Activated CD8-positive, alpha-beta memory T cell treated with anti-CD3 and anti-CD28 coated beads, Interleukin-2, amount 10 ng/mL, durations not matched to agents 7 days and 5 days (primary cell): ENCODE measurements at places on chromosomes 1 and 21. TPM values are rescaled to one million over a fixed set of nuclear protein-coding genes. Genes with fewer than 3 reads are reported as not detected.
A peak's percentile ranks its signal among the peaks of the same experiment; 100 is the strongest.

GRCh38 chr1:151980287-151981177 lies 13.1 kb downstream of the S100A10 start:
- DNase-seq, result no peak
- H3K4me1 ChIP-seq, result peaks cover 38% of the 10 kb centered on the region
- H3K36me3 ChIP-seq, result peaks cover 52% of the 10 kb centered on the region
- H3K27me3 ChIP-seq, result peaks cover 7% of the 10 kb centered on the region
- H3K4me3 ChIP-seq, result no peak overlapping the region

GRCh38 chr21:36916718-36917117 lies 49.8 kb downstream of the HLCS start:
- no peak overlapping the region for H3K27ac ChIP-seq
- H3K27me3 ChIP-seq, result no peaks in the 10 kb centered on the region
- H3K36me3 ChIP-seq, result no peaks in the 10 kb centered on the region
- no peak overlapping the region for H3K4me3 ChIP-seq
- DNase-seq, result no peak

- no peak overlapping the region for H3K4me3 ChIP-seq
- no peak overlapping the region for H3K27ac ChIP-seq
- H3K36me3 ChIP-seq, result no peaks in the 10 kb centered on the region
- peak; percentile 18 for DNase-seq
These were observed 135.1 kb downstream of the RRAGC start for GRCh38 chr1:38724160-38725131.

DNA sequence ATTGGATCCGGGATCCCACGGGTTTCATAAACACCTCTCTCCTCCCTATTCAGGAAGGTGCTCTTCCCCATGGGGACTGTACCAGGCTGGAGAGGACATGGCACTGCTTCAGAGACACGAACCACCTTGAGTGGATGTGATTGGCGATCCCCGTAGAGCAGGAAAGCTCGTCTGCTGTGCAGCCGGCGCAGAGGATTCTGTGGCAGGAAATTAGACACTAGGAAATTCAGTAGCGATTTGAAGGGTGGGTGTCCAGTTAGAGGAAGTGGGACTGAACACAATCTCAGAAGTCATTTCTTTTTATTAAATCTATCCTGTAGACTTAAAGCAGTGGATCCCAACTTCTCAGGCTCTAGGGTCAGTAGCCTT lies 767 bp downstream of the PDIK1L start:
- DNase-seq, result no peak
- H3K4me1 ChIP-seq, result peaks cover 30% of the 10 kb centered on the region
- peak overlapping the region; percentile 94 for H3K27ac ChIP-seq
- H3K4me3 ChIP-seq, result peak overlapping the region; percentile 91

- no peak for DNase-seq
- no peak overlapping the region for H3K27ac ChIP-seq
- H3K4me3 ChIP-seq, result peak overlapping the region; percentile 39
- H3K4me1 ChIP-seq, result no peaks in the 10 kb centered on the region
- H3K36me3 ChIP-seq, result no peaks in the 10 kb centered on the region
These were observed 306.2 kb downstream of the TTLL7 start for GRCh38 chr1:83692524-83693381.

DNA sequence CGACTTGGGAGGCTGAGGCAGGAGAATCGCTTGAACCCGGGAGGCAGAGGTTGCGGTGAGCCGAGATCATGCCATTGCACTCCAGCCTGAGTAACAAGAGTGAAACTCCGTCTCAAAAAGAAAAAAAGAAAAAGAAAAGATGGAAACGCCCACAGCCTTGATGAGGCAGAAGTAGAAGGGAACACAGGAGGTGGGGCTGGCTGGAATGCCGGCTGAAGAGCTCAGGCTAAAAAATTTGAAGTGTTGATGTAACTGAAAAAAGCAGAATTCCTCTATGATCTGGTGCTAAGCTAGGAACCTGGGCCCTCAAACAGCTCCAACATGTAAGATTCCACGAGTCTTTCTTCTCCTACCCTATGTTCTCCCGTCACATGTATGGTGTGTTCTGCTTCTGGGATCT lies 53.6 kb downstream of the SLC66A1 start:
- DNase-seq, result no peak
- peaks cover 7% of the 10 kb centered on the region for H3K4me1 ChIP-seq
- no peak overlapping the region for H3K4me3 ChIP-seq
- no peaks in the 10 kb centered on the region for H3K27me3 ChIP-seq

- peaks cover 3% of the 10 kb centered on the region for H3K27me3 ChIP-seq
- no peak overlapping the region for H3K4me3 ChIP-seq
- DNase-seq, result no peak
- H3K4me1 ChIP-seq, result no peaks in the 10 kb centered on the region
- no peaks in the 10 kb centered on the region for H3K36me3 ChIP-seq
These were observed 43.7 kb upstream of the KANK4 start for GRCh38 chr1:62362926-62363325.

DNA sequence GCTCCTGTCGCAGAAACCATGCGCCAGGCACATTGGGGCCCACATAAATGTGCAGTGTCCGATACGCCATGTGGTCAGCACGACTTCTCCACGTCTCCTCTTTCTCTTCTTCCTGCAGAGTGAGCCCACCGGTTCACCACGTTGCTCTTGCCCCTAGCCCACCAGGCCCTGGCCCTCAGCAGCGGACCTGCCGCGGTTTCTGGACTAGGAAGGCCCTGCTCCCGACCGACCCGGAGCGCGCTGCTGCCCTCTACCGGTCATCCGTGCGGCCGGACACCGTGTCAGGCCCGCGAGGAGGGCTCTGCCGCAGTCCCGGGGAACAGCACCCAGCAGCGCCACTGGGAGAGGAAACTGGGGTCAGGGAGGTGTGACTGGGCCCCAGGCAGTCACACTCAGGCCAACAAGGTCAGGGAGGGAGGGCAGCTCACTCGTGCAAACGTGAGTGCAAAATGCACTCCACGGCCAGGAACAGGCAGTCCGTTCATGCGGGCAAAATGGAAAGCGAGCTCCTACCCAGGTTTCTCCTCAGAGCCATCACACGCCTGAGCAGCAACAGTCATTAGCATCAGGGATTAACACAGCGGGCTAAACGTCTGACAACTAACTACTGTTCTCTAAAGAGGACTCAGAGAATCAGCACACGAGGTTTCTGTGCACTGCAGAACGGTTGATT lies 13.7 kb downstream of the TLR5 start:
- no peak overlapping the region for H3K27ac ChIP-seq
- DNase-seq, result peak; percentile 64
- peaks cover 23% of the 10 kb centered on the region for H3K4me1 ChIP-seq
- peaks cover 40% of the 10 kb centered on the region for H3K27me3 ChIP-seq
- no peak overlapping the region for H3K4me3 ChIP-seq
- no peaks in the 10 kb centered on the region for H3K36me3 ChIP-seq

GRCh38 chr1:108893141-108893530 lies 16.4 kb downstream of the GPSM2 start:
- H3K4me3 ChIP-seq, result no peak overlapping the region
- no peak for DNase-seq
- H3K27ac ChIP-seq, result no peak overlapping the region

- H3K36me3 ChIP-seq, result no peaks in the 10 kb centered on the region
- peaks cover 36% of the 10 kb centered on the region for H3K27me3 ChIP-seq
- DNase-seq, result no peak
- H3K27ac ChIP-seq, result no peak overlapping the region
These were observed 111.4 kb downstream of the KCND3 start for GRCh38 chr1:111878091-111878490.

DNA sequence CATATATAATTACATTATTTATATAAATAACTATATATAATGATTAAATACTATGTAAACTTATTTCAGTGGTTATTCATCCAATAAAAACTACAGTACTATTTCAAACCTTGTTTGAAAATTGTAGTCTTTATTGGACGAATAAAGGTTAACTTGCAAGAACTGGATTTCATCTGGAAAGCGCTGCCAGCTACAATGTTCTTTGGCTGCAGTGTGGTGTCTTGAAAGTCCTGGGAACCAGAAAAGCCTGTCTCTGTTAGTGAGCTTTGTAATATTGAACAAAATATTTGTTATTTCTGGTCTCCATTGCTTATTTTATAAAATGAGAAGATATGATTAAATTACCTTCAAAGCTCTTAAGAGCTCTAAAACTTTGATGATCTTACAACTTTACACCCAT lies 763.6 kb downstream of the ADGRL2 start:
- H3K36me3 ChIP-seq, result no peaks in the 10 kb centered on the region
- DNase-seq, result no peak
- no peak overlapping the region for H3K27ac ChIP-seq
- H3K27me3 ChIP-seq, result no peaks in the 10 kb centered on the region
- no peak overlapping the region for H3K4me3 ChIP-seq
- H3K4me1 ChIP-seq, result no peaks in the 10 kb centered on the region

- H3K4me1 ChIP-seq, result peaks cover 14% of the 10 kb centered on the region
- H3K27ac ChIP-seq, result no peak overlapping the region
- DNase-seq, result no peak
- H3K36me3 ChIP-seq, result peaks cover 24% of the 10 kb centered on the region
- no peaks in the 10 kb centered on the region for H3K27me3 ChIP-seq
- no peak overlapping the region for H3K4me3 ChIP-seq
These were observed 151.9 kb downstream of the NTPCR start for GRCh38 chr1:233102341-233102740.

DNA sequence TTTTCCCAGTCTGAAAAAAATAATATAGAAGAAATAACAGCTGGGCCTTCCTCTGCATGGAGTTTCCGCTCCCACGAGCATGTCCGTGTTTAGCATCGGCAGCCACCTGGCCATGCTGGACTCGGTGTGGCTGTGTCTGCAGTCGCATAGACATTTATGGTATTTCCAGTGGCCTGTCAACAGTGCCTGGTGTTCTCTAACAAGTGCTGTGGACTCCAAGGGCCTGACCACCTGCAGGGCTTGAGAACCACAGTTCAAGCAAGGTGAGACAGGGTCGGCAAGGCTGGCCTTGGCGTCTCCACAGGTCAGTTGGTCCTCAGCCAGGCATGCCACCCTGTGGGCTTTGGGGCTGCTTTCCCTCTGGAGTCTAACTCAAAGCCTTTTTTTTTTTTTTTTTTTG lies 124.8 kb downstream of the PGBD5 start:
- H3K27me3 ChIP-seq, result peaks cover 6% of the 10 kb centered on the region
- no peak overlapping the region for H3K4me3 ChIP-seq
- no peaks in the 10 kb centered on the region for H3K36me3 ChIP-seq
- no peak overlapping the region for H3K27ac ChIP-seq
- peaks cover 14% of the 10 kb centered on the region for H3K4me1 ChIP-seq
- DNase-seq, result no peak

GRCh38 chr1:36517011-36517771 lies 34.5 kb upstream of the CSF3R start:
- H3K27me3 ChIP-seq, result no peaks in the 10 kb centered on the region
- peaks cover 15% of the 10 kb centered on the region for H3K4me1 ChIP-seq
- no peak overlapping the region for H3K27ac ChIP-seq
- H3K4me3 ChIP-seq, result no peak overlapping the region

GRCh38 chr1:230633469-230633868 lies 8.8 kb upstream of the COG2 start:
- no peak overlapping the region for H3K4me3 ChIP-seq
- H3K36me3 ChIP-seq, result no peaks in the 10 kb centered on the region
- H3K27me3 ChIP-seq, result peaks cover 24% of the 10 kb centered on the region
- peaks cover 10% of the 10 kb centered on the region for H3K4me1 ChIP-seq

DNA sequence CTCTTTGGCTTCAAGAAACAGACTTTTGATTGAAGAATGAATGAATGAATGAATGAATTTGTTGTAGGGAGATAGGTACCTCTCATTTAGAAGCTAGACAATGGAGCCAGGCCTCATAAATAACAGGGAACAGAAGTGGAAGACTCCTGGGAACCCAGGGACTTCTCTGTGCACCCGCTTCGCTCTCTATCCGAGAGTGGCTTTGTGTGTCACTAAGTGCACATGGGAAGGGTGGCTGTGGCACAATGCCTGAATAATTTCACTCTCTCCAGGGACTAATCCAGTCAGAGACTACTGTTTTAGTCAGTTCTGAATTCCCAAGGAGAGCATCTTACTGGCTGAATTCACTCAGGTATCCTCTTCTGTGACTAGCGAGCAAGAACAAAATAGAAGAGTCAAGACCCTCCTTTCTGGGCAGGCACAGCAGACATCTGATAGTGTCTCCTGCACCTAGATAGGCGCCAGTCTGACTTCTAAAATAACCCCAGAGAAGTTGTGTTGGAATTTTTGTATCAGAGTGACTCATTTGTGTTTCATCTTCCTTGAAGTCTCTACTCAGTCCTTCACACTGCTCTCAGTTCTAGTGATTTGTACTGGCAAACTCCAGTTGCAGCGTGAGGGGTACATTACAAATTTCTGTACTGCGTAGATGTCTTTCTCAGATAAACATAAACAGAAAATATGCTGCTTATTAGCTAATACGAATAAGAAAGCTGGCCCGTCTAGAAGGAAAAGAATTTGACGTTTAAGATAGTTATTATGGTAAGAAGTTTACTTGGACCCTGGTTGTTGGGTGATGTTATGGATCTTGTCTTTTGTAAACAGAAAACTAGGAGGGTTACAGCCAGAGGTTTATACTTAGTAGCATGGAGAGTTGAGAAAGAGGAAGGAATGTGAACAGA lies 34.0 kb downstream of the BACH1 start:
- H3K36me3 ChIP-seq, result peaks cover 14% of the 10 kb centered on the region
- H3K4me1 ChIP-seq, result peaks cover 8% of the 10 kb centered on the region
- H3K27ac ChIP-seq, result no peak overlapping the region
- no peak overlapping the region for H3K4me3 ChIP-seq

DNA sequence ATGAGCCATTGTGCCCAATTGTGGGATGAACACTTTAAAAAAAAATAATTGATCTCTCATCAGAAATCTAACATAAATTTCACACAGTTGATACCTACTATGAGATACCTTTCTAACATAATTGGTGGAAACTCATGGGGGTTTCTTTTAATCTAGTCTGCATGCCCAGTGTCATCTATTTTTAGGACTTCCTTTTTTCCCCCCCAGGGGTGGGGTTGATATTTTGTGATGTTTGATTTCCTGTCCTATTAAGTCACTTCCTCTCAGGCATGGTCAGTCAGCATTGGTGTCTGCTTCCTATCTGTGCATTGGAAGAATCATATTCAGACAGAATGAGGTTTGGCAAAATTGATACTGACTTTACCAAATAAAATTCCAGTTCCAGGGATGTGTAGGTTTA lies 21.5 kb downstream of the NFYC start:
- peak; percentile 56 for DNase-seq
- peak overlapping the region; percentile 47 for H3K4me3 ChIP-seq
- H3K27me3 ChIP-seq, result no peaks in the 10 kb centered on the region
- peak overlapping the region; percentile 88 for H3K27ac ChIP-seq
- peaks cover 67% of the 10 kb centered on the region for H3K4me1 ChIP-seq

DNA sequence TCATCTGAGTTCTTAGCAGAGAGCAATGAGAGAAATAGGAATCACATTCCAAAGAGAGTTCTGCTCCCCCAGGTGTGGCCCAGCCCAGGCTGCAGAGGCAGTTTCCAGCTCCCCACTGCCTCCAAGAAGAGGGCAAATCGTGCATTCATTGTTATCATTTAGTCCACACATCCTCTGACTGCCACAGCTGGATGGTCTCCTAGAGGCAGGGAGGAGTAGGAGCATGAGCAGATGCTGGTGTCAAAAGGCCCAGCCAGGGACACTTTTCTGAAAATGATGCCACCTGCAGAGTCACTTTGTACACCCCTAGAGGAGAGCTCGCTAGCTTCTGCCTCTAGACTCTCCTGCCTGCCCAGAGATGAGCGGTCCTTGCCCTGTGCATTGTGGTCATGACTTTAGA lies 33.6 kb upstream of the GNPAT start:
- no peaks in the 10 kb centered on the region for H3K36me3 ChIP-seq
- H3K27me3 ChIP-seq, result peaks cover 9% of the 10 kb centered on the region
- peaks cover 6% of the 10 kb centered on the region for H3K4me1 ChIP-seq

The SLC50A1 gene
- 41.2 TPM for total RNA-seq

The RBP7 gene
- total RNA-seq, result not detected

The ROR1 gene
- total RNA-seq, result not detected

The VWA5B1 gene
- not detected for total RNA-seq

The PEAR1 gene
- not detected for total RNA-seq

The CFHR5 gene
- not detected for total RNA-seq
